ENCODE measurements at places on chromosomes 2 and 18.

GRCh38 chr2:50606145-50606544 lies 425.8 kb downstream of the NRXN1 start:
- no peak for DNase-seq

GRCh38 chr18:11981192-11981542 lies at the start of gene IMPA2:
IMPA2 (plus strand) TSS chr18:11981507; CDS start chr18:11981670, 163 bp downstream.
- DNase-seq: no peak

DNA sequence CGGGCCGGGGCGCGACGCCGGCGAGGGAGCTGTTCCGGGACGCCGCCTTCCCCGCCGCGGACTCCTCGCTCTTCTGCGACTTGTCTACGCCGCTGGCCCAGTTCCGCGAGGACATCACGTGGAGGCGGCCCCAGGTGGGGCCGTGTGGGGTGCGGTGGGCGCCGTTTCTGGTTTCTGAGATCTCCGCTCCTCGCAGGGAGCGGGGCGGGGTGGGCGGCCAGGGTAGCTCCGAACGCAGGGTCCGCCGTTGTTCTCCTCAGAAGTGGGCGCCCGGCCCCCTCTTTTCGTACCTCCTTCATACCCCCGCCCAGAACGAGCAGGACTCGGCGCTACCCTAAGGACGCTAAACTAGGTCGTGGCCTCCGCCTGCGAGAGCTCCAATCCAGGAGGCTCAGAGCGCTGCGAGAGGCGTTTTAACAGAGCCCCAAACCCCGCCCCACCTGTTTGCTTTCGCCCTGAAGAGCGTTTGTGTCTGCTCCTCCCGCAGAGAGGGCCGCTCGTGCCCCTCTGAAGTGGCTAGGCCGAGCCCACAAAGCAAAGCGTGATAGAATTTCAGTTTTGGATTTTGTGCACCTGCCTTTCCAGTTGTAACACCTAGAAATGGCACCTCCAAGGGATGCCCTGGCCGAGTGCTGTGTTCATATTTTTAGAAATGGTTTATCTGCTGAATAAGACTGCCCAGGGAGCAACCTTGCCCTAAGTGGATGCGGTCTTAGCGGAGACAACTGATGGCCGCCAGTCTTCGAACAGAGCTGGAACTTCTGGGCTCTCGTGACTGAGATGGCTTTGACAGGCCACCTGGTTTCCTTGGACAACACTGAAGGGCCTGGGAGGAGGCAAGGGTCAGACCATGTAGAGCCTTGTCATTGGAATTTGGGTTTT lies 626 bp downstream of the CAPN10 start:
- DNase-seq: peak; percentile 49

DNA sequence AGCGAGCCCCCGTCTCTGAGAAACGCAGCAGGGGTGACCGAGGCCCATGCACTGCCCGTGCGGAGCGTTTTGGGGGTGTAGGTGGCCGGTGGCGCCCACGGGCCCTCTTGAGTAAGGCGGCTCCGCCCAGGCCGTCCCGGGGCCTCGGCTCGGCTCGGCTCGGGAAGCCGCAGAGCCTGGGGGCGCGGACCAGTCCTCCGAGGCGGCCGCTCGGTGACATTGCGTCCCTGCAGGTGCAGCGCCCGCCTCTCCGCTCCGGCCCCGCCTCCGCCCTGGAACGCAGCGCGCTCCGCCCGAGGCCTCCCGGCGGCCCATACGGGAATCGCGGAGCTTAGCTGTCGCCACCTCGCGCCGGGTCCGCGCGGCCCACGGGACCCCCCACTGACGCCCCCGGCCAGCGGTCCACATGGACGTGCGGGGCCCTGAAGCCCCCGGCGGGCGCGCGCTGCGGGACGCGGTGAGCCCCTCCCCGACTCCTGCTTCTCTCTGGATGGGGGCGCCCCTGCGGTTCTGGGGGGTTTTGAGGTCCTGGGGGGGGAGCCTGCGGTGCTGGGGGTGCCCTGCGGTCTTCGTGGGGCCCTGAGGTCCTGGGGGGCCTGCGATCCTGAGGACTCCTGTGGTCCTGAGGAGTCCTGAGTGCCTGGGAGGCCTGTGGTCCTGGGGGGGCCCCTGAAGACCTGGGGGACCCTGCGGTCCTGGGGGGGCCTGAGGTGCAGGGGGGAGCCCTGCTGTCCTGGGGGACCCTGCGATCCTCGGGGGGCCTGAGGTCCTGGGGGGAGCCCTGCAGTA lies at the start of gene HSBP1L1:
HSBP1L1 (plus strand) TSS at position 314 of the 789 bp plus-strand sequence; CDS start at position 407, 93 bp downstream.
- peak; percentile 73 for DNase-seq

DNA sequence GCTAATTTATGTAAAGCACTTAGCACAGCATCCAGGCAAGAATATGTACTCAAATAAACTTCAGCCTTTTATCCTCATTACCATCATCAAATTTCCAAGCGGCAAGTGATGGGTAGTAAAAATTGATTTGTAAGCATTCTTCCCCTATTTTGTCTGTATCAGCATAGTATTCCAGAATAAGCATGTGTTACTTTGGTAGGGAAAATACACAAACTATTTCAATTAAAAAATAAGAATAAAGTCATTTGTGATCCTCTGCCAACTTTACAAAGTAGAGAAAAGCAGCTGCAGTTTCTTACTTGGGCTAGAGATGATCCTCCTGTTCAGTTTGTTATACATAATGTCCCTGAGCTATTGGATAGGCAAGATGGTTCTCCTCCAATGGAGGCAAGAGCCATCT lies 493.2 kb downstream of the ZEB2 start:
- DNase-seq: no peak

DNA sequence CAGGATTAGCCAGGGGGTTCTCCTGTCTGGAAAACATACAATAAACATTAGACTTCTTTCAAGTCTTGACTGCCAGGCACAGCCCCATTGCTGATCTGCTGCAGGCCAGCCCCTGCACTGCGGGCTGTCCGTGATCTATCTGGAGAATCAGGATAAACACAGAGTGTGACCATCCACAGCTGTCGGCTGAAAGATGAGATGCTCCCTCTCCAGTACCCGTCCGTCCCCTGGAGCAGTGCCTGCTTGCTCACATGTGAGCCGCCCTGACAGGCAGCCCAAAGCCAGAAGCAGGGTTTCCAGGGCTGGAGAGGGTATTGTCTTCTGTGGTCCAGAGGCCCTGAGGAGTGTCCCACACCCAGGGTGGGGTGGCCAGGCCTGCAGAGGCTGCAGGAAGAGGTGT lies 46.1 kb upstream of the FOSL2 start:
- no peak for DNase-seq

DNA sequence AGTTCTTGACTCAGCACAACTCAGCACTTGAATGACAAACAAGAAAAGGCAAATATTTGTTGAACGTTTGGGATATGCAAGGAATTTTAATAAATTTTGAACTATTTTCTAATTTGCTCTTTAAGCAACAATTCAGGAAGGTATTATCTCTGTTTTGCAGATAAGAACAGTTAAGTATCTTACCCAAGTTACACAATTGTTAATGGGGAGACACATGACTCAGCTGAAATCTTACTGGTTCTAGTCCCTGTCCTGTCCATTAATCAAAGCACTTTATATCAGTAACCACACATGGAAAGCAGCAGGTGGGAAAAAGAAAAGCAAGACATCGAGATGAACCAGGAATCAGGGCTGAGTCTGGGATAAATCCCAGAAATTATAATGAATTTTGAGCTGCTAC lies 493.9 kb upstream of the PIK3C3 start:
- no peak for DNase-seq
